ENCODE measurements at places on chromosomes 1 and 21.

DNA sequence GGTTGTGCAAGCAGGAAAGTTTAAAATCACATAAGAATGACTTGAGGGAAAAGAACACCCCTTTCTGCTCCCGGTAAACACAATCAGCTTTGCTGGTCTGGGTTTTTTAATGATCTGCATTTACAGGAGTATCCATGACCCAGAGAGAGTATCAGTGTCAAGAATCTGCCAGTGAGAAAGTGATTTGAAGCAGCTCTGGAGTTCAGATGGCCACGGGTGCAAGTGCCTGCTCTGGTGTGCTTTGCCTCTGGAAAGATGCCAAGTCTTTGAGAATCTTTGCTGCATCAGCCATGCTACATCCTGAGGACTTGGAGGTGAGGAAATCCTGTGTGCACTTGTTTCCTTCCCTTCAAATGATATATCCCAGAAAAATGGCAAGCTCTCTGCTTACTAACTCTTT lies 18.6 kb upstream of the MYSM1 start:
- DNase-seq, result no peak

DNA sequence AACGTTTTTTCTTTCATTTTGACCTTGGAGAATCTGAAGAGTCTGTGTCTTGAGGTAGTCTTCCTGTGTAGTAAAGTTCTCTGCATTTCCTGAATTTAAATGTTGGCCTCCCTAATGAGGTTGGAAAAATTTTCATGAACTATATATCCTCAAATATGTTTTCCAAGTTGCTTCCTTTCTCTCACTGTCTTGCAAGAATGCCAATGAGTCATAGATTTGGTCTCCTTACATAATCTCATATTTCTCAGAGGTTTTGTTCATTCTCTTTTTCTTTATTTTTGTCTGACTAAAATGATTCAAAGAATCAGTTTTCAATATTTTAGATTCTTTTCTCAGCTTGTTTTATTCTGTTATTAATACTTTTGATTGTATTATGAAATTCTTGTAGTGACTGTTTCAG lies 87.6 kb downstream of the DRAM2 start:
- no peak for DNase-seq

DNA sequence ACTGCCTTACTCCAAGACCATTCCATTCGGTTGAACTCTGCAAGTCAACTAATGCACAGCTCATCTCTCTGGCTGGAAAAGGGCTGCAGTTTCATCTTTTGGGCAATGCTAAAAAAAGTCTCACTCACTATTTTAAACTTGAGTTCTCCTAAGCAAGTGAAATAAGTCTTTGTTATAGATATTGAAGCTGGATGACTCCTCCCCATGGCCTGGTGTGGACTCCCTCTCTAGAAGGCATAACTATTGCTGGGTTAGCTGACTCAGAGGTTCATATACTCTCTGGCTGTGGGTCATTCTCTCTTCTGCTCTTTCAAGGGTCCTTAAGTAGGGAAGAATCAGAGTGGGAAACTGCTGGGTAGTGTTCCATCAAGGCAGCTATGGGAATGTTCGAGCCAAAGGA lies 88.0 kb downstream of the XCL2 start:
- no peak for DNase-seq

- no peak for DNase-seq
Measured at GRCh38 chr1:187433598-187433997, 604.8 kb downstream of the PLA2G4A start.

GRCh38 chr21:37364722-37365121 lies 1.9 kb upstream of the DYRK1A start:
- no peak for DNase-seq

GRCh38 chr1:159646687-159647086 lies 59.1 kb downstream of the APCS start:
- DNase-seq, result no peak

- DNase-seq, result no peak
Measured at GRCh38 chr1:245688536-245689453, 534.0 kb downstream of the KIF26B start.

- DNase-seq, result no peak
Measured at GRCh38 chr1:246265481-246265880, 241.6 kb downstream of the SMYD3 start.

- no peak for DNase-seq
Measured at GRCh38 chr1:80731241-80731894, 1069.4 kb upstream of the ADGRL2 start.

- DNase-seq, result no peak
Measured at GRCh38 chr1:94105957-94106529, 14.9 kb downstream of the ABCA4 start.

DNA sequence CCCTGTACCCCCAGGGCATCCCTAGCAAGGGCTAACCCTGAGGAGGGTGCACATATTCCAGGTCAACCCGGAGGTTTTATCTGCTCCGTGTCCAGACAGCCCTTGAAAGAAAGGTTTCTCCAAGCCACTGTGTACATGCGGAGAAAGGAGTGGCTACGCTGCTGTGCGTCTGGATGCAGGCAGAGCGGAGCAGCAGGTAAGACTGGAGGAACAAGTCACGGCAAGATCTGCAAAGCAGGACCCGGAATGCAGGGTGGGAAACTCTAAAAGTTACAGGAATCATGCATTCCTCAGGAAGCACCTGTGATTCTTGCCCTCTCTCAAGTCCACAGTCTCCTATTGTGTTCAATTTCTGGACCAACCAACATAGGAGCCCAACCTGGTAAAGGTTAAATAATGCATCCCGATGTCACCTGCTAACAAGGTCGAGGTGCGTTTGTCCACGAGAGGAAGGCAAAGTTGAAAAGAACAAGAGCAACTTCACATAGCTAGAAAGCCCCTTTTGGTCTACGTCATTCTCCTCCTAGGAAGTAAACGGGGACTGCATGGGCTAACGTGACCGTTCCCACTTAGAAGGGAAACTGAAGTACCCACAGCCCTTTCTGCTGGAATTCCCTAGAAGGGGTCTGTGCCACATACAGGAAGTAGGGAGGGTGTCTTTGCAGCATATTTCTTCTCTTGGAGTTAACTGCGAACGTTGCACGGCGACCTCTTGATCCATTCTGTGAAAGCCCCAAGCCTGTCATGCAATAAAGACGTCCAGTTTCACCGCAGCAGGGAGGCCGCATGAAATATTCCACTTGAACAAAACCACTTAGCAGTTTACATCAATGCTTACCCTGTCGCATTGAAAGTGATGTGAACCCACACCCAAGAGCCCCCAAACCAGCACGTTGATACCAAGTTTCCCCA lies 5.8 kb downstream of the TIAM1 start:
- DNase-seq, result no peak

GRCh38 chr1:73953186-73953585 lies 244.8 kb downstream of the LRRIQ3 start:
- DNase-seq, result no peak

DNA sequence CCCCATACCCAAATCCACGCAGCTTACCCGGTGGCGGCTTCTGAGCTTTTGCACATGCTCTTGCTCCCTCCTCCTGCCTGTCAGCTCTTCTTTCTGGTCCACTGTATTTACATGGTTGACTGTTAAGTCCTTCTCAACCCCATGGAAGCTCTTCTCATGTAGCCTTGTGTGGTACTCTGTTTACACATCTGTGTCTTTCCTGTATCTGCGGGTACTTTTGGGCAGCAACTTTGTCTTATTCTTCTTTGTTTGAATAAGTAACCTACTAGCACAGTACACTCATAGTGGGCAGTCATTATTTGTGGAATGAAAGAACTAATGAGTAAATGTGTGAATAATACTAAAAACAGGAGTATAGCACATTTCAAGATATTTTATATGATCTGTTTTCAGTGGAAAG lies 88.5 kb upstream of the GPR88 start:
- DNase-seq, result no peak

GRCh38 chr1:145706086-145706664 lies 993 bp downstream of the PDZK1 start:
- DNase-seq, result no peak

DNA sequence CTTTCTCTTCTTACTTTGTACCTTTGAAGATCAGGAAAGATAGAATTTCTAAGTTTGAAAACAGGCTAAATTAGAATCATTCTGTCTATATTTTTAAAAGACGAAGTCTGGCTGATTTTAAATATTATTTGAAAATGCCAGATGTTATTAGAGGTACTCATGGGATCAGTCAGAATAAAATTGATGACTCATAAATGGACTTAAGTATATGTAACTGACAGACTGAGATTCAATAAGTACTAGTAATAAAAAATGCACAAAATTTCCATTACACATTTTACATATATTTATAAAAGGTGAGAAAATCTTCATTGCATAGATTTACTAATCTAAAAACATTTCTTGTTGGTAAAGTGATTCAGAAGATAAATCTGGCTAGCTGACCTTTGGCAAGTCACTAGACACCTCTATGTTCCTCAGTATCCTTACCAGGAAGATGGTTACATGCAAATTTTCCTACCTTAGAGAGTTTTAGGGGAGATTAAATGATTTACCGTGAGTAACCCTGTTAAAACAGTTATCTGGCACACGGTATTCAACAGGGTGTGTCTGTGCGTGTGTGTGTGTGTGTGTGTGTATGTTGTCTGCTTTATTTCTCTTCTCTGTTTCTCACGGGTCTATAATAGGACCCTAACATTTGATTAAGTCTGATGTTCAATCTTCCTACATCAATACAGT lies 189.0 kb downstream of the RUNX1 start:
- no peak for DNase-seq

DNA sequence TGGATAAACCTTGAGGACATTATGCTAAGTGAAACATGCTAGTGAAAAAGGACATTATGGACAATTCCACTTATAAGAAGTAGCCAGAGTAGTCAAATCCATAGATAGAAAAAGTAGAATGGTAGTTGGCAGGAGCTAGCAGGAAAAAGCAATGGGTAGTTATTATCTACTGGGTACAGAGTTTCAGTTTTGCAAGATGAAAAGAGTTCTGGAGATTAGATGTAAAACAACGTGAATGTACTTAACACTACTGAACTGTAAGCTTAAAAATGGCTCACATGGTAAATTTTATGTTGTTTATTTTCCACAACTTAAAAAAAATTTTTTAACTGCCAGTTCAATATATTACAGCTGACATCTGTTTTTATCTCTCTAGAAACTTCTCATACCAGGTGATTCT lies 19.4 kb downstream of the JAK1 start:
- no peak for DNase-seq

DNA sequence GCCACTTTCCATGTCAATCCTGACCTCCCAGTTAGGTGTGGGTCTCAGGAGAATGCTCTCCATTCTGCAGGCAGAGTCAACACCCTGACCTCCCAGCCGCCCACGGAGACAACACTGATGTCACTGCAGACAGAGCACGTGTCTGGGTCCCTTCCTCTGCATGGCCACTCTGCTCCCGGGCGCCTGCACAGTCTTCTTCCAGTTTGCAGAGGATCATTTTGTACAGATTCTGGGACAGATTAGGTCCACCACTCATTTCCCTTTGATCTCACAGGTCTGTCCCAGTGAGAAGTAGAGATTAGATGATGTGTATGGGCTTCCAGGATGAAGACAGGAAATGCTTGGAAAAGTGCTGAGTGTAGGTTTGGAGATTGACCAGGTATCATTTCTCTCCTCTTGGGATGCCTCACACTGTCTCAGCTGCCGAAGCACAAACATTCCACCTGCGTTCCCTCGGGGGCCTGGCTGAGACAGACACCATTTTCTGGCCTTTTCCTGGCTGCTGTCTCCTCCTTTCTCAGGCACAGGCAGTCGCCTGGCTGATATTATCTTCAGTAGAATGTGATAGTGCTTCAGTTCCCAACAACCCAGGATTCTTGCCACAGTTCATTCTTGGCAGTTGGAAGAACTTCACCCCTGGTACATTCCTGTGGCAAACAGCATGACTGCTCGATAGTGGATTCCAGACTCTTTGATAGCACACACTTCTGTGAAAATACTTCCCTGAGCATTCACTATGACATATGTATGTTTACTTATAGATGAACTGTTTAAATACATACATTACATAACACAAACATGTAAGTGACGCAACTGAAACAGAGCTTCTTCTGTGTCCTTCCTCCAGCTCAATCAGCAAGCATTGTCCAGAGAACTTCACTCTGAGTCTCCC lies 7.9 kb downstream of the MYBPHL start:
- no peak for DNase-seq

- DNase-seq, result no peak
Measured at GRCh38 chr1:214264196-214264595, 16.8 kb upstream of the SMYD2 start.

DNA sequence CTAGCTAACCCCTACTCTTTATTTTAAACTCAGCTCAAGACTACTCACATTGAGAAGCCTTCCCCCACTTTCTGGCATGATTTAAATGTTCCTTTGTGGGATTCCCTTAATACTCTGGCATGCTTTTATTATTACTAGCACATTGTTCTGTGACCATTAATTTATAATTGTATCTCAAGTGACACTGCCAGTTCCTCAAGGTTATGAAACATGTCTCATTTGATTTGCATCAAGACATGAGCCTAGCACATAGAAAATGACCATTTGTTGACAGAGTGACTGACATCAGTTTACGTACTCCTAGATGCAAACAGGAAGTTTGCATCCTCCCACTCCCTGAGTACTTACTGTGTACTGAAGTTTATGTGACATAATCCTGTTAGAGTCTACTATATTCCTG lies 15.2 kb downstream of the RGS4 start:
- DNase-seq, result no peak

- no peak for DNase-seq
Measured at GRCh38 chr1:77220687-77221463, 1.6 kb upstream of the PIGK start.

GRCh38 chr1:162823771-162824525 lies 33.4 kb downstream of the HSD17B7 start:
- no peak for DNase-seq

- no peak for DNase-seq
Measured at GRCh38 chr1:234958066-234958705, 170.5 kb downstream of the TOMM20 start.

- no peak for DNase-seq
Measured at GRCh38 chr1:234601301-234602017, 8.5 kb downstream of the IRF2BP2 start.

GRCh38 chr1:111704776-111705175 lies 34.4 kb downstream of the INKA2 start:
- no peak for DNase-seq

GRCh38 chr1:160777486-160778089 lies 18.4 kb upstream of the LY9 start:
- DNase-seq, result no peak

- DNase-seq, result no peak
Measured at GRCh38 chr1:63645317-63645716, 52.1 kb downstream of the PGM1 start.

- DNase-seq, result no peak
Measured at GRCh38 chr21:42376338-42376982, 10.1 kb upstream of the TFF1 start.

DNA sequence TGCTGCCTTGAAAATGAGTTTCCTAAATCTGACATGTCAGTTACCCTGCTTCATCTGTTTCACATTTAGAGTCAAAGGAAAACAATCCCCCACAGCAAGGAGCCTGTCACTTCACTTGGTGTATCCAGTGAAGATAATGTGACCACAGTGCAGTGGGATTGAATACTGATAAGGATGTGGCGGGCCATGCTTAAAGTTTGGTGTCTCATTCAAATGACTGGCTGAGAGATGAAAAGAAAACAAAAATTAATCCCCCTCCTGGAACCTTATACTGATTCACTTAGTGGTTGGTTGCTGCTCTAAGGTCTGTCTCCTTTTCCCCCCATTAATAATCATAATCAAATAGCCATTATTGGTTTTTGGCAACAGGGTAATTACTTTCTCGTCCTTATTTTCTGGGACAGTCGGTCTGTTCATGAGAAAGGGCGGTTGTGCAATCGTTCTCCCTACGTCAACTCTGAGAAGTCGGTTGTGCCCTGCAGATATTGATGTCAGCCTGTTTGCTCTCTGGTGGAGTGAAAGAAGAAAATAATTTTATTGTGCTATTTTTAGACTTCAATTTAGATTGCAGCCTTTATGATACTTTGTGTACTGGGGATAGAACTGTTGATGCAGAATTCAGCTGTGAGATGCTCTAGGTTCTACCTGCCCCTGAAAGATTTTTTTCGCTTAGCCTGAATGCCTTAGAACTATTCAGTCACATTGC lies 360.2 kb downstream of the DISC1 start:
- DNase-seq, result no peak

All from 8988T (cell line).